ENCODE measurements at places on chromosomes 16 and 17.

GRCh38 chr17:41810659-41811548 lies 845 bp downstream of the P3H4 start:
- DNase-seq, result no peak

- DNase-seq, result no peak
Measured at GRCh38 chr16:726438-727290, at the start of the genes CCDC78 and HAGHL. Gene CCDC78, minus strand, starts transcription at chr16:726443. Its CDS starts 76 bp downstream, at chr16:726367. Gene HAGHL, plus strand, starts transcription at chr16:727106. Its CDS starts 404 bp downstream, at chr16:727510.

- no peak for DNase-seq
Measured at GRCh38 chr17:1134634-1135324, 45.0 kb downstream of the ABR start.

GRCh38 chr17:82407255-82407654 lies 10.9 kb upstream of the HEXD start:
- no peak for DNase-seq

DNA sequence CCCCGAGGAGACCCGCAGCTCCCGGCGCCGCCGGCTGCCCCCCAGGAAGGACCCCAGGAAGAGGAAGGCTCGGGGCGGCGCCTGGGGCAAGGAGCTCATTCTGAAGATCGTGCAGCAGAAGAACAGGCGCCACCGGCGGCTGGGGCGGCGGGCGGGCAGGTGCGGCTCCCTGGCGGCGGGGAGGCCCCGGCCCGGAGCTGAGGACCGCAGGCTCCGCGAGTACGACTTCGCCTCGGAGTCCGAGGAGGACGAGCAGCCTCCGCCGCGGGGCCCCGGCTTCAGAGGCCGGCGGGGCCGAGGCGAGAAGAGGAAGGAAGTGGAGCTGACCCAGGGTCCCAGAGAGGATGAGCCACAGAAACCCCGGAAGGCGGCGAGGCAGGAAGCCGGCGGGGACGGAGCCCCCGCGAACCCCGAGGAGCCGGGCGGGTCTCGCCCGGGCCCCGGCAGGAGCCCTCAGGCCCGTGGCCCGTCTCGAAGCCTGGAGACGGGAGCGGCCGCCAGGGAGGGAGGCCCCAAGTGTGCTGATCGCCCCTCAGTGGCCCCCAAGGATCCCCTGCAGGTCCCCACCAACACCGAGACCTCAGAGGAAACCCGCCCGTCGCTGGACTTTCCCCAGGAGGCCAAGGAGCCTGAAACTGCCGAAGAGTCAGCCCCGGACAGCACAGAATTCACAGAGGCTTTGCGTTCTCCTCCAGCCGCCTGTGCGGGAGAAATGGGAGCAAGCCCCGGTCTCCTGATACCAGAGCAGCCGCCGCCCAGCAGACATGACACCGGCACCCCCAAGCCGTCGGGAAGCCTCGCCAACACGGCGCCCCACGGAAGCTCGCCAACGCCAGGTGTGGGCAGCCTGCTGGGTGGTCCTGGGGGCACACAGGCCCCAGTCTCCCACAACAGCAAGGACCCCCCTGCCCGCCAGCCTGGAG lies 22.3 kb upstream of the ZFPM1 start:
- no peak for DNase-seq

- no peak for DNase-seq
Measured at GRCh38 chr17:29885031-29885640, 44.9 kb downstream of the SSH2 start.

DNA sequence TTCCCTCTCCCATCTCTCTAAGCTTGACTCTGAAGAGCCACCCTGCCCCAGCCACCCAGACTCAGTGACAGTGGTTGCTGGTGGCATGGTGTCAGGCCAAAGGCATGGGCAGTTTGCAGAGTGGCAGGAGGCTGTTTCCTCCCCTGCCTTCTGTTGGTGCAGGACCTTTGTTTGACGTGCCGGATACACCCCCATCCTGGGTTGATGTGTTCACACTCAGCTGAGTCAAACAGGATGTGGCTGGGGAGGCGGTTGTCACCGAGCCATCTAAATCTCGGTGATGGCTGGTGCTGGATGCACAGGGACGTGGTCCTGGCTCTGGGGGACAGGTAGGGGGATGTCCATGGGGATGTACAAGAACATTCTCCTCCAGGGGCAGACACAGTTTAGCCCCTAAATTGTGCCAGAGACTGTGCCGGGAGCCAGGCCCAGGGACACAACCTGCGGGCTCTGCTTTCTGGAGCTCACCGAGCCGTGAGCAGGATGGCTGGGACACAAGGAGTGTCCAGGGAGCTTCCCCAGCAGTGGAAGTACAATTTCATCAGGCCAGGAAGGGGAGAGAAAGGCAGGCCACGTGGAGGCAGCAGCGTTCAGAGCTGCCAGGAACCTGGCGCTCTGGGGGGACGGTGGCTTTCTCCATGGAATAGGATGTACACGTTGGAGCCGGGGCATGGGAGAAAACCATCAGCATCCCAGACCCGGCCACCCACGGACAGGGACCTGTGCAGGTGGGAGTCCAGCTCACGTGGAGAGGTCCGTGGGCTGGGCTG lies 264.2 kb downstream of the SEC14L1 start:
- no peak for DNase-seq

GRCh38 chr17:48547808-48548522 lies 3.1 kb upstream of the HOXB2 start:
- DNase-seq, result no peak

DNA sequence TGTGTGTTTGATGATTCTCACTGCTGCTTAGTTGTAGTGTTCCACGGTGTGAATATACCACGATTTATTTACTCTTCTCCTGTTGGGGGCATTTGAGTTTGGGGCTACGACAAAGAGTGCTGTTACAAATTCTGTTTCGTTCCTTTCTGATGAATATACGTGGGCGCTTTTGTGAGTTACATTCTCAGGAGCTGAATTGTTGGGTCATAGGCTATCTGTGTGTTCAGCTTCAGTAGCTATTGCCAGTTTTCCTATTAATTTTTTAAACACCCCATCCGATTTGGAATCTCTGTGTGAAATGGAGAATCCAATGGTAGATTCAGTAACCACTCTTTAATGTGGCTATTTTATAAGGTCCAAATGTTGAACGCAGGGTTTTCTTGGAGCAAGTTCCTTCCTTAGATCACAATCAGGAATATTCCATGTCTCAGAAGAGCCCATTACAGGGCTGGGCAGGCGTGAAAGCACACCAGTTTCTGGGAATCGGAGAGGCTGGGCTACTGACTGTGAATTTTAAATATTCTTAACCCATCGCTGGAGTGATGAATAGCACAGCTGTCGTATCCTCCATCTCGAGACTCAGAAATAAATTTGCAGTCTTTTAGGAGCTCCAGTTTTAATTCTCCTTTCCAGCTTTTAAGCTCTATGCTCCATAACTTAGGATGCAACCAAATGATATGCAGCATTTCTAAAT lies 115.9 kb downstream of the PITPNC1 start:
- DNase-seq, result no peak

DNA sequence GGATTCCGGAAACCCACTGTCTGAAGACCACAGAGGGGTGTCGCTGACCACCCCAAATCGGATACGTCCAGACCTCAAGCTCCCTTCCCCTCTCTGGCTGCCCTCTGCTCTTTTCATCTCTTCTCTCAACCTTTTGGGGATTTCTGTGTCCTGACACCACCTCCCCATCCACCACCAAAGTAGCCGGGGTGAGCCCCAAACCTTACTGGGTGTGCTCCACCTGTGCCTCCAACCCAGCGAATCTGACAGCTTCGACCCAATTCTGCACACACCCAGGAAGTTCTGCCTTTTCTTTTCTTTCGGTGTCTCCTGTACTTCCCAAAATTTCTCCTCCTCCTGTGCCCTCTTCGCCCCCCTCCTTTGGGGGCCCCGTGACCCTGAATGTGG lies 534 bp downstream of the KCTD11 start:
- no peak for DNase-seq

- no peak for DNase-seq
Measured at GRCh38 chr17:81231766-81232581, 6.9 kb downstream of the TEPSIN start.

DNA sequence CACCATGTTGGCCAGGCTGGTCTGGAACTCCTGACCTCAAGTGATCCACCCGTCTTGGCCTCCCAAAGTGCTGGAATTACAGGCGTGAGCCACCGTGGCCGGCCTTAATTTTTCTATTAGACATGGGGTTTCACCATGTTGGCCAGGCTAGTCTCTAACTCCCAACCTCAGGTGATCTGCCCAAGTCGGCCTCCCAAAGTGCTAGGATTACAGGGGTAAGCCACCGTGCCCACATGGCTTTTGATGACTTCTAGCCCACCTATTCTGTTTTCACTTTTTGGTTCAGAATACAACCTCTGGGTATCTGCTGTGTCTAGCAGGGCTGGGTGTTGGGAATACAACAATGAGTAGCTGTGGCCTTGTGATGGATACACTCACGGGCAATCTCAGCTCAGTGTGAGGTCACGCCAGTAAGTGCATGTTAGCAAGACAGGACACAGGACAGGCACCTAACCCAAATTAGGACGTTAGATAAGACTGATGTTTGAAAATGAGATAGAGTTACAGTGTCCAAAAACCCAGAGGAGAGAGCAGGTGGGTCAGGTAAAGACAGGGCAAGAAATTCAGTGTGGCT lies 14.1 kb upstream of the YWHAE start:
- DNase-seq, result no peak

- no peak for DNase-seq
Measured at GRCh38 chr16:9847146-9847545, 335.1 kb downstream of the GRIN2A start.

GRCh38 chr17:64651889-64652288 lies 10.2 kb downstream of the SMURF2 start:
- no peak for DNase-seq

DNA sequence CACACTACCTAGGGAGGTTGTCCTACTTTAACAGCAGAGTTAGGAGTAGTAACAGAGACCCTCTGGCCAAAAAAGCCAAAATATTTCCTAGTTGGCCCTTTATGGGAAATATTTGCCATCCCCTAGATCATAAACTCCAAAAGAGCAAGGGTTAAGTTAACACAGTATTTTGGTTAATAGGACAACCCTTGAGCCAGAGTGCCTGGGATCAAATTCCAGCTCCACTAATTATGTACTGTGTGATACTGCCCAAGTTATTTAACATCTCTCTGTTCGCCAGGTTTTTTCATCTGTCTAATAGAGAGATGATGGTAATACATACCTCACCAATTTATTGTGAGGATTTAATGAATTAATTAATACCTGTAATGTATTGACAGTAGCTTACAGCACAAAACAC lies 767.4 kb downstream of the KCNJ2 start:
- no peak for DNase-seq
